ENCODE measurements at places on chromosomes 6 and 20.

DNA sequence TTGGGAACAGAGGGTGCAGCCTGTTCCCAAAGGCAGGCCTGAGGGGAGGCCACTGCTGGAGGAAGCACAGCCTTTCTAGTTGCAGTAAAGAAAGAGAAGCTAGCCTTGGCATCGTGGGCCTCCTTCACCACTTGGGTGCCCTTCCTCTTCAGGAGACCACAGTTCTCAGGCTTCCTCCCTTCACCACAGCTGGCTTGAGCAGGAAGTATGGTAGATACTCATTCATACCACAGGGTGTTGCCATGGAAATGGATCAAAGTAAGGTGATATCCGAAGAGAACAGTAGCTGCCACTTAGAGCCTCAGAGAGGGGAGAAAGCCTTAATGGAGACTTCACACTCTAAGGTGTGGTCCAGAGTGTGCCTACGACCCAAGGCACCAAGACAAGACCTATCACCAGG, 120.4 kb upstream of the RIPOR2 start:
- DNase-seq: no peak

DNA sequence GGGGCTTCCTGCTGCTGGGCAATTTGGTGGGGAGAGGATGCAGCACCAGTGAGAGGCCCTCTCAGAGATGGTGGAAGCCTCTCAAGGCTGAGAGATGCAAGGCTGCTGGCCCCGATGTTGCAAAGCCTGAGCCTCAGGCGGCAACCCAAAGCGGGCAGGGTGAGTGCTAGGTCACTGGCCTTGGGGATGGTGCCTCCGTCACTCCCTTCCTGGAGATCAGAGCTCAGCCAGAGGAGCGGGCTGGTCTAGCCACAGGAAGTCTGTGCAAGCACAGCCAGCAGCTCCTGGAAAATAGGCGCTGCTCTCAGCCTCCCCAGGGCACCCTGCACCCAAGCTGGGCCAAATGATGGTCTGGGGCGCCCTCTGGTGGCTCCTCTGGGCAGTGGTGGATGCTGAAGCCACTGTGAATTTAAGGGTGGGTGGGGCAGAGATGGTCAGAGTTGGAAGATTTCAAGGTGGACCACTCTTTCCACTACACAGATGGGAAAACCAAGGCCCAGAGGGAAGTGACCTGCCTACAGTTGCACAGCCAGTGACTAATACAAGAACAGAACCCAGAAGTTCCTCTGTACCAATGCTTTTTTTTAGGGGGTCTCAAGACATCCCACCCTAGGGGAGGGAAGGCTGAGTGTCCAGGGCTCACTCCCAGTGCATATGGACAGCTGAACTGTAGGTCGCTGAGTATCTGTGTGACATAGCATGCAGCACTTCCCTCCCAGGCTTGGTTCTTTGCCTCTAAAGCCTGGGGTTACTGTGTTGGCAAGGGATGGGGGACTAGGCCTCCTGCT, 20.8 kb downstream of the C20orf203 start:
- DNase-seq: peak; percentile 45

DNA sequence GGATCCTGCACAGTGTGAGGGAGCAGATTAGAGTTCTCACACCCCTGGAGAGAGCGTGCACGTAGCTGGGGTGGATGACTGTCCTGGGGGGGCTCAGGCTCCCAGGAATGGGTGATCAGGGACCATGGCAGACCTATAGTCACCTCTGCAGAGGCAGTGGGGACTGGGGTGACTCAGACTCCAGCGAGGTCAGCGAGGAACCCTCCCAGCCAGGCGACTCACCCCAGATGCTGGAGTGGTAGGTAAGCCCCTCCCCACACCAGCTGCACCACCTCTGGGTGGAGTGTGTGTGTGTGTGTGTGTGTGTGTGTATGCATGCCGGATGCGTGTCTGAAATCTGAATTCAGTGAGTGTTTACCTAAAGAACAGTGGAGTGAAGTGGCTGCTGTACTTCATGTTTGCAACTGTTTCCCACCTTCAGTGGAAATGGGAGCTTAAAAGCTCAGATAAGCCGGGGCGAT, 17.4 kb upstream of the GTSF1L start:
- DNase-seq: no peak

GRCh38 chr6:129022011-129022553, 139.1 kb downstream of the LAMA2 start:
- DNase-seq: no peak

GRCh38 chr6:33634161-33634727, 13.1 kb downstream of the ITPR3 start:
- DNase-seq: no peak

- no peak for DNase-seq
Measured at GRCh38 chr6:133705731-133706130, 183.2 kb upstream of the TCF21 start.

GRCh38 chr6:793261-793660, 100.3 kb upstream of the EXOC2 start:
- DNase-seq: no peak

- DNase-seq: no peak
Measured at GRCh38 chr6:44061375-44062104, 65.7 kb downstream of the MRPL14 start.

GRCh38 chr6:125843593-125843992, 52.8 kb downstream of the NCOA7 start:
- no peak for DNase-seq

DNA sequence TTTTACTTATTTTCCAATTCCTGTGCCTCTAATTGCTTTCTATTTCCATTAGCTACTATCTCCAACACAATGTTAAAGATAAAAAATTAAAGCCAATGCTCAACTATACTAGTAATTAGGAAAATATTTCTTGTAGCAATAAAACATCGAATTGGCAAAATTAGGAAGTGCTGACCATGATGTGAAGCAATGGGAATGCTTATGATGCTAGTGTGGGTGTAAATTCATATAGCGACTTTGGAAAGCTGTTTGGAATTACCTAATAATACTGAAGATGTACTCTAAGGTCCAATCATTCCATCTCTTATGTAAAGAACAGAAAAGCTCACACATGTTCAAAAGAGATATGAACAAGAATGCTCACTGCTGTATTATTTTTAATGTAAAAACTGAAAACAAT, 78.2 kb downstream of the UBE3D start:
- no peak for DNase-seq

- DNase-seq: no peak
Measured at GRCh38 chr6:5337573-5337972, 76.3 kb downstream of the FARS2 start.

DNA sequence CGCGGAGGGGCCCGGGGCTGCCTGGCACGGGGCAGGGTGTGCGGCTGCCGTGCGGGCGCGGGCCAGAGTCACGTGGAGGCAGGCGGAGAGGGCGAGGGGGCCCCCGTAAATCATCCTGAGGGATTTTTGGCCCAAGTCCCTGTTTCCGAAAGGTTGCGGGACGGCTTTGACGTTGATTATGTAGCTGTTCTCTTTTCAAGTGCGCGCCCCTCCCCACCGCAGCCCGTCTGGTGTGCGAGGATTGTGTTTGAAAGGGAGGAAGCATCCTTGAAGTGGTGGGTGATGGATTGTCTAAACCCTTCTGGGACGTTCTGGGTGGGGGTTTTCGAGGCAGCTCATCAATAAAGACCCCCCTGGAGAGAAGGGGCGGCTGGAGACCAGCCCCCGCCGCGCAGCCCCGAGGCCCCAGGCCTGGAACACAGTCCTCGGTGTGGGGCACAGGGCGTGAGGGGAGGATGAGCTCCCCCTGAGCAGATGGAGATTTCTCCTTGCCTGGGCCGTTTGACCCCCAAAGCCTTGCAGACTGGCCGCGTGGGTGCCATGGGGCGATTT, 7.0 kb upstream of the FOXF2 start:
- DNase-seq: no peak

DNA sequence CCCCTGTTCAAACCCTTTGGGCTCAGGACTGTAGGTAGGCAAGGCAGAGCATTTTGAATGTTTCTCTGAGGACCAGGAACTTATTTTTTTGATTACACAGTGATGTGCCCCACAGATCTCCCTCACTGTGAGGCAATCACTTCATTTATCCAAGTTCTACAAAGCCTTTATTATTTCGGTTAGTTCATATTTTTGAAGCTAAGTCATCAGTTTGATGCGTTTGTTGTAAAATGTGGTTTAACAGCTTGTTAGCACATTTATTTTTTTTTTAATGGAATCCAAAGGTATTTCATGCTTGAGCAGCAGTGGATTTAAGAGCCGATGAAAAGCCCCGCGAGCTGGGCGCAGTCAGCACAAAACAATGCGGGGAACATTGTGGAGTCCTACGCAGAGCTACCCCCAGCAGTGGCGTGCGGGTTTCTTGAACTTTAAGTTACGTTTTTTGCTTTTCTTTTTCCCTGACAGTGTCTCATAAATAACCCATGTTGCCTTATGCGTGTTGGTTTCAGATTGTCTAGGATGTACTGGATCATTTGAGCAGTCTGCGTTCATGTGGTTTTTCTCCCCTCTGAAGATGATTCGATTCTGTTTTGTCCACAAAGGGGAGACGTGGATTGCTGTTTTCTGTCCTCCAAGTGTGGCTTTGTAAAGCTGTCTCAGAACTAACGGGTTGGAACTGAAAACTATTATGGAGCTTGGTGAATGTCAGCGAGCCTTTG, 233.6 kb upstream of the BMP2 start:
- peak; percentile 97 for DNase-seq

DNA sequence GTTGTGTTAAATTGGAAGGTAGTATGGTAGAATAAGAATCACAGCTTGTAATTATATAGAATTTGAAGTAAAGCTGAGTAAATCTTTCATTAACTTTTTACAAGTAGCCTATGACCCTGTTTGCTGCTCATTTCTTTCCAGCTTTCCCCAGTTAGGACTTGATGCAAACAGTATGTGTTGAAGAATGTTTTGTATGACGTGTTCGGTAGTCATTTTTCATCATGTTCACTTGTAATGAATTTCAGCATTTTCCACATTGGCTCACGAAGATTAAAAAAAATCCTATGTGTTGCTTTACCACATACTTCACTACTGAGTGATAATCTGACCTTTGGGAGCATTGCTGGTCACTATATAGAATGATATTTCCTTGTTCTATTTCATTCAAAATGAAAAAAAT, 162.4 kb downstream of the CDKAL1 start:
- DNase-seq: no peak

DNA sequence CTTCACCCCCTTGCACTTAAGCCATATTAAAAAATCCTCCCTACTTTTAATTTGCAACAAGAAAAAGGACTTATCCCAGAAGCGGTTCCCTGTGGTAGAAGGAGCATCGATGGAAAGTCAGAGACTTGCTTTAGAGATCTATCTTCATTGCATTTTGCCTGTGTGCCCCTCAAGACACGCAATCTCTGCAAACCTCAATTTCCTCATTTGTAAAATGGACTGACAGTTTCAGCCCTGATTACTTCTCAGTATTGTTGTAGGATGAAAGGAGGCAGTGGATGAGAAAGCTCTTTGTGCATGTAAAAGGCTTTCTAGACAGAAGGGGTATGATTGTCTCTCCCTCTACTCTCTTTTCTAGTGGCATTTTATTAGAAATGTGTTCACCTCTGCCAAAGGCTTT, 410.2 kb downstream of the CDC5L start:
- DNase-seq: no peak

DNA sequence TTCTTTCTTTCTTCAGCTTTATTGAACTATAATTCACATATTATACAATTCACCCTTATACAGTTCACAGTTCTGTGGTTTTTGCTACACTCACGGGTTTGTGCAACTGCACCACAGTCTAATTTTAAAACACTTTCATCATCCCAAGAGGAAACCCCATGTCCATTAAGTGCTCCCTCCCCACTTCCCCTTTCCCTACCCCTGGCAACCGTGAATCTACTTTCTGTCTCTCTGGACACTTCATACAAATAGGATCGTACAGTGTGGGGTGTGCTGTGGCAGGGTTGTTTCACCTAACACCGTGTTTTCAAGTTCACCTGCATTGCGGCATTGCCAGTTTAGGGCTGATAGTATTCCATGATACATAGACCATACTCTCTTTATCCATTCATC, 118.8 kb downstream of the PHACTR3 start:
- DNase-seq: no peak

DNA sequence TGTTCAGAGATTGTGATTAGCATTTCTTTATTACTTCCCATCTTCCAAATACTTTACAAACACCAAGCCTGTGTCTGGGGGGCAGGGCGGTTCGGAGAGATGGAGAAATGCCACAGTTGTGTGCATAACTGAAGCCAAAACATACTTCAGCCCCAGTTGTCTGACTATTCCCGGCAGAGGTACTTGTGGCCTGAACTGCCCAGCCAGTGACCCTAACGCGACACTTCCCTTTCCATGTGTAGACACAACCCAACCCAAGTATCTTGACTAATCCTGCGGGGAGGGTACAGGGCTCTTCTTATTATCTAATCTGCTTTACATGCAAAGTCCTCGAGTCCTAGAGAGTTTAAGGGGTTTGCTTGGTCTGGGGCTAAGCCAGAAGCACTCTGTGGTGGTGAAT, 46.2 kb downstream of the ISM1 start:
- DNase-seq: no peak

DNA sequence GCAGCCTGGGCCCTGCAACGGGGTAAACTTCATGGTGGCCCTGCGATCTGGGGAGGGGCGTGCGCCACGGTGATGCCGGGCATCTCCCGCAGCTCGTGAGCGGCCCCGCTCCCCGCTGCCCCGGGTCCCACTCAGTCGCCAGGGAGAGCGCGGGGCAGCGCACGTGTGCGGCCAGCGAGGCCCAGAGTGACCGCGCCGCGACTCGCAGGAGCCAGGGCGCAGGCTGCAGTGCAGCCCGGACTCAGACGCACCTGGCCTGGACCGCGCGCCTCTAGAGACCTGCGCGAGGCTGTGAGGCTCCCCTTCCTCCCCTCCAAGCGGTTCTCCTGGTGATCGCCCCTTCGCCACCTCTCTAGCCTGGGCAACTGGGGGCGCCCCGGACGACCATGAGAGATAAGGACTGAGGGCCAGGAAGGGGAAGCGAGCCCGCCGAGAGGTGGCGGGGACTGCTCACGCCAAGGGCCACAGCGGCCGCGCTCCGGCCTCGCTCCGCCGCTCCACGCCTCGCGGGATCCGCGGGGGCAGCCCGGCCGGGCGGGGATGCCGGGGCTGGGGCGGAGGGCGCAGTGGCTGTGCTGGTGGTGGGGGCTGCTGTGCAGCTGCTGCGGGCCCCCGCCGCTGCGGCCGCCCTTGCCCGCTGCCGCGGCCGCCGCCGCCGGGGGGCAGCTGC, 652 bp downstream of the BMP6 start:
- no peak for DNase-seq

DNA sequence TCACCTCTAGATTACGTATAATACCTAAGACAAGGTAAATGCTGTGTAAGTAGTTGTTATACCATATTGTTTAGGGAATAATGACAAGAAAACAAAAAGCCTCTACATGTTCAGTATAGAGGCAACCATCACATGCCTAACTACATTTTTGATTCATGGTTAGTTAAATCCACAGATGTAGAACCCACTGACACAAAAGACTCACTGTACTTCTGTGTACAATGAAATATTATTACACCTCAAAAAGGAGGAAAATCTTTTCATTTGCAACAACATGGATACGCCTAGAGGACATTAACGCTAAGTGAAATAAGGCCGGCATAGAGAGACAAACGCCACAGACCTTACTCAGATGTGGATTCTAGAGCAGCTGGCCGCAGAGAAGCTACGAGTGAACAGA, 50.5 kb downstream of the NINL start:
- DNase-seq: no peak

- no peak for DNase-seq
Measured at GRCh38 chr6:71725126-71725470, 161.3 kb upstream of the RIMS1 start.

- DNase-seq: no peak
Measured at GRCh38 chr6:109406196-109406595, 23.9 kb upstream of the CD164 start.
